ENCODE measurements at places on chromosomes 1 and 21. TPM values are rescaled to one million over a fixed set of nuclear protein-coding genes. Genes with fewer than 3 reads are reported as not detected.

GRCh38 chr21:28431527-28432200, 561.0 kb downstream of the LTN1 start:
- no peak for DNase-seq

- DNase-seq, result no peak
Measured at GRCh38 chr1:186865857-186866256, 37.1 kb downstream of the PLA2G4A start.

Gene MRPS14
- total RNA-seq, result 22.1 TPM

GRCh38 chr1:106249810-106250209, 806.7 kb upstream of the PRMT6 start:
- DNase-seq, result no peak

Gene GBP7
- not detected for total RNA-seq

Gene ZNF436
- total RNA-seq, result 17.4 TPM

DNA sequence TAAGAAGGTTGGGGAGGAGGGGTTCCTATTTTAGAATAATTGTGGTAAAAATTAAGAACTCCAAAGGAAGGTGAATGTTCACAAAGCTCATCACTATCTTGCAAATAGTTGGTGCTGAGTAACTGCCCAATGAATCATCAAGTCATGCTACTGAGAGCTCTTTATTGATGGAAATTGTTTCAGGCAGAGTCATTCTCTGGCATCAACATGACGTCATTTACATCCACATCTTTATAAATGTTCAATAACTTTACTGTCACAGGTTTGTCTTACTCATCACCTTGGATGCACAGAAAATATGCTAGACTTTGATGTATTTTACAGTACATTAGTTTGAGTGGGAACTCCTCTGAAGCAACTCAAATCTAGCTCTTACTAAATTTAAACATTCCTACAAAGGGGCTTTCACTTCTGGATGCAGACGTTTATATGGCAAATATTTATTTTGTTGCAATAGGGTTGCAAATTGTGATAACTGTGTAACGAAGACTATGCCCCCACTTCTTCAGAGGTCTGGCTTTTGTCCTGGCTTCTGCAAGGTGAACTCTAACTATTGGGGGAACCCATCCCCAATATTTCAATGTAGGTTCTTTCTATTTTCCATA, 273.7 kb upstream of the AJAP1 start:
- DNase-seq, result no peak

DNA sequence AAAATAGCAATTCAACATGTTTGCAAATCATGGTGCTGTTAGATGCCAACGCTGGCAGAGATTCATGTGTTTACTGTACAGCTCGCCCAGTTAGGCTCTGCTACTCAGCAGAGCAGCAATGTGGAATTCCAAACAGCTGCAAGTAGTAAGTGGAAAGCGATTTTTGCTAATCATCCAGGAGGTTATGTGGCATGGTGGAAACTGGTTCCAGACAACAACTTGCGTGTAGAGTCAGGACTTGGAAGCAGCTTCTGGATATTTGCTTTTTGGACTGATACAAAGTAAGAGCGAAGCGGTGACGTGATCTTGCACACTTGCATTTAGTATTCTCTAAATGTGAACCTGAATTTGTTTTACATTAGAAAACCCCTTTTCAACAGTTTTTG, 27.1 kb upstream of the HHAT start:
- DNase-seq, result no peak

Gene CLDN8
- not detected for total RNA-seq

- no peak for DNase-seq
Measured at GRCh38 chr1:8396083-8396785, 78.3 kb downstream of the SLC45A1 start.

Gene ATP1A4
- total RNA-seq, result not detected

- no peak for DNase-seq
Measured at GRCh38 chr1:43357251-43357650, 1.5 kb upstream of the CDC20 start.

Gene SPATA1
- 1.0 TPM for total RNA-seq

DNA sequence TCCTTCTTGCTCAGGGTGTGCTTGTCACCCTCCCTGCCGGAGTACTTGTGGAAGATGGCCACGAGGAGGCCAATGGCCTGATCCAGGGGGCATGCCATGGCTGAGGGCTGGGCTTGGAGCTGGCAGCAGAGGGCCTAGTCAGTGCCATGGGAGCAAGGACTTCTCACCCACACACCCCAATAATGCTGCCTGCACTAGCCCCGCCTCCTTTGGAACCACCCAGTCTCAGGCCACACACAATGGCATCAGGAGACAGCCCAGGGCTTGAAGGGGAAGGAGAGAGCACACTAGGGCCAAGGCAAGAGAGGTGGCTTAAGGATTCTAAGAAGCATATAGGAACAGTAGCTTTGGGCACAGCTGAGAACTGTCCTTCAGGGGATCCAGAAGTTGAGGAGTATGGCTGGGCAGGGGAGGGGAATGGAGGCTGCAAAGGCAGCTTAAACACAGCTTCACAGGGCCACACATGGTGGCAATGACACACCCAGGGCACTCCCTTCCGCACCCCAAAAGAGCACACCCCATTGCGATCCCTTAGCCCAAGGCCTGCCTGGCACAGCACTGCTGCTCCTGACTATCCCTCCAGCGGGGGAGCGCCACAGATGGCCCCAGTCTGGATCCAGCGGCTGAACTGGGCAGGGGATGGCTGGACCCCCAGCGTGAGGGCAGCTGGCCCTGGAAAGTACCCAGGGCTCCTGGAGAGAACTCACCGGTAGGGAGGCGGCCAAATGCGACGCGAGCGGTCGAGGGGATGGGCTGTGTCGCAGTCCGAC, at the start of gene S100A6:
Gene S100A6, minus strand, starts transcription at position 750 of the 770 bp plus-strand sequence. Its CDS starts 652 bp downstream, at position 98.
- DNase-seq, result no peak

DNA sequence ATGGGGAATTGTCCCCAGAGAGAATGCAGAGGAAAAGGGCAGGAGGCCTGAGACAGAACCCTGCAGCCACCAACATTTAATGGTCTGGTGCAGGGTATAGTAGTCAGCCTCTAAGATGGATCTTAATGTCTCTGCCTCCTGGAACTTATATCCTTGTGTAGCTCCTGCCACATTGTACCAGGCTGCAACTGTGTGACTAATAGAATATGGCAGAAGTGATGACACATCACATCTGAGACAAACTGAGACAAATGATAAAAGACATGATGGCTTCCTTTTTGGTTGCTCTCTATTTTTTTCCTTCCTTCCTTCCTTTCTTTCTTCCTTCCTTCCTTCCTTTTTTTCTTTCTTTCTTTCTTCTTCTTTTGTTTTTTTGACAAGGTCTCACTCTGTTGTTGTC, 37.1 kb upstream of the CYP4B1 start:
- DNase-seq, result no peak

GRCh38 chr1:62058956-62059355, 135.7 kb upstream of the L1TD1 start:
- no peak for DNase-seq

DNA sequence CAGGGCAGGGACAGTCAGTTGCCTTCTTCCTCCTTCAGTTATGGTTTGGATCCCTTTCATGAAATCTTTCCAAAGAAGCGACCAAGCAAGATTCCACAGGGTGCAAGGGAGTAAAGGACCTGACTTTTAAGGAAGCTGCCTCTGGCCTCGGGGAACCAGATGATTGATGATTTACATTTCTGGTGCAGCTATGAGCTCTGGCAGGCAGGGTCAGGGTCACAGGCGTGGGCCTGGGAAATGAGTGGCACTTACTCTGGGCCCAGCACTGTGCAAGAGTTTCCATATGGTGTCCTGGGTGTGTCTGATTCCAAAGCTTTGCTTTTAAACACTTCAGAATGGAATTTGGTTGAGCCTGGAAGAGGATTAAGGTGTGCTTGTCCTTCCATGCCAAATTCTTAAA, 7.2 kb upstream of the CRABP2 start:
- DNase-seq, result no peak

Gene RXFP4
- not detected for total RNA-seq

- no peak for DNase-seq
Measured at GRCh38 chr1:76124196-76124595, 49.6 kb downstream of the ST6GALNAC3 start.

- no peak for DNase-seq
Measured at GRCh38 chr1:160077486-160077885, 3.9 kb upstream of the KCNJ9 start.

DNA sequence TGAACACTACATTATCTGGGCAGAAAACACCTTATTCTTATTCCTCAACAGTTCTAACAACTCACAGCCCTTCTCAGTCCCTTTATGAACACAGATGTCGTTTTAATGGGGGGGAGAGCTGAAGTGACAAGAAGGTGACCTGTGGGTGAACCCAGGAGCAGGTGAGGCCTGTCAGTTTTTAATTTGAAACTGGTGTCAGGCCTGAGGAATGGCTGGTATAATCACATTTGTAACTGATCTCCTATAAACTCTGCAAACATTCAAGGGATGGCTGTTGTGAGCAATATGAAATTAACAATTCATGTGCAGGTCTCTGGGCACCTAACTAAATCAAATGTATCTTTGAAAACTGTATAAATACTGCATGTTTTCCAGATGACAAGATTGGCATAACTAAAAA, 362.1 kb upstream of the NR5A2 start:
- DNase-seq, result no peak

GRCh38 chr1:156970017-156970416, 49.6 kb downstream of the LRRC71 start:
- DNase-seq, result no peak

GRCh38 chr1:192436441-192437078, 119.8 kb downstream of the RGS21 start:
- no peak for DNase-seq

Gene OR2M2
- not detected for total RNA-seq

GRCh38 chr1:108320849-108321248, 77.0 kb upstream of the NBPF4 start:
- DNase-seq, result no peak

Measured in chondrocyte (in vitro differentiated cells).